Activated CD8-positive, alpha-beta memory T cell treated with anti-CD3 and anti-CD28 coated beads, Interleukin-2, amount 50 U/mL, for 4 hours (primary cell): ENCODE measurements at places on chromosomes 1 and 21.

DNA sequence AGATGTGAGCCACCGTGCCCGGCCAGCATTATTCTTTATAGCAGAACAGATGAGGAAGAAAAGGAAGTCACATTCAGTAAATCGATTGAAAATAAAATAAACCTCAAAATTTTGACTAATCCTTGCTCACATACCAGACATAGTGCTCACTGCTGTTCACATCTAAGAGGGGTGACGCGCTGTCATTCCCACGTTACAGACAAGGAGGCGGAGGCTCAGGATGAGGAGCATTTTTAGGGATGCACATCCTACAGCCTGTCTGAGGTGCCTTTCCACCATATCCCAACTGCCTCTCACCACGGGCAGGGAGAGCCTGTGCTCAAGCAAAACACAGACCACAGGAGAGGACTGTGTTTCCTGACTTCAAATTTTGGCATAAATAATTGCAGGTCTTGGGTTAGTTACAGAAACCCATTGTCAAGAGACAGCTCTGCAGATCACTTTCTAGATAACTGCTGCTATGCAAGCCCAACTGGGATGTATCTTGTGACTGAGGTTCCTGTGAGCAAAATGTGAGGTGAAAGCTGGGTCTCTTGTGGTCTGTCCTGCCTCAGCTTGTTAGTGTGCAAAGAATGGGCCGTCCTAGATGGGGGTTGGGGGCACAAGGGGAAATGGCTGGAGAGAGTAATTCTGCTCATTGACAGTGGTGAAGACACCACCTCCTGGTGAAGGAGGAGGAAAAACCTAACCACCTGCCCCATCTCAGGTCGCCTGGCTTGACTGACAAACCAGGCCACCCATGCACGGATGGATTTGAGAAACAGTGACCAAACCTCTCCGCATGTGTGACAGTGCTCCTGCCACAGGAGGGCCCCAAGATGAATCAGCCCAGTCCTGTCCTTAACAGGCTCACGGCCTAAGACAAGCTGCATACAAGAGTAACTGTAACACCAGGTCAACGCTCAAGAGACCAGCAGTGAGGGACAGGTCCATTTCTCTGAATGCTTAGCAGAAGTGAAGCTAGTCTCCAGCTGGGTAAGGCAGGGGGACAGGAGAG lies 8.2 kb downstream of the TNN start:
- no peak for DNase-seq

DNA sequence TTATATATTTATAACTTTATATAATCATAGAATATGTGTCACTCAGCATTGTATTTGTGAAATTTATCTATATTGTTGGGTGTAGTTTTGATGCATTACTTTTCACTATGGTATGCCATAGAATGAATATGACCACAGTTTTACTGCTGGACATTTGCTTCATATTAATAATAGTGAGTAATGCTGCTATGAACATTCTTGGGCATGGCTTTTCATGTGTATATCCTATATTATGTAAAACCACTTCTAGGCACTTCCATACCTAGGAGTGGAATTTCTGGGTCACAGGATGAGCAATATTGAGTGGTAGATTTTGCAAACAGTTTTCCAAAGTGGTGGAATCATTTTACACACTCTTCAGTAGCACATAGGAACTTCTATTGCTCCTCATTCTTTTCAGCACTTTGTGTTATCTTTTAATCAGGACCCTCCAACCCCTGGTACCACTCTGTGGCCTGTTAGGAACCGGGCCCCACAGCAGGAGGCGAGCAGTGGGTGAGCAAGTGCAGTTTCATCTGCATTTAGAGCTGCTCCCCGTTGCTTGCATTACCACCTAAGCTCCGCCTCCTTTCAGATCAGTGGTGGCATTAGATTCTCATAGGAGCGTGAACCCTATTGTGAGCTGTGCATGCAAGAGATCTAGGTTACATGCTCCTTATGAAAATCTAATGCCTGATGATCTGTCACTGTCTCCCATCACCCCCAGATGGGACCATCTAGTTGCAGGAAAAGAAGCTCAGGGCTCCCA lies 56.0 kb upstream of the CNIH3 start:
- DNase-seq, result no peak

- DNase-seq, result no peak
Measured at GRCh38 chr1:236013330-236013729, 51.6 kb downstream of the NID1 start.

- DNase-seq, result no peak
Measured at GRCh38 chr1:56000424-56000823, 578.9 kb downstream of the PLPP3 start.

DNA sequence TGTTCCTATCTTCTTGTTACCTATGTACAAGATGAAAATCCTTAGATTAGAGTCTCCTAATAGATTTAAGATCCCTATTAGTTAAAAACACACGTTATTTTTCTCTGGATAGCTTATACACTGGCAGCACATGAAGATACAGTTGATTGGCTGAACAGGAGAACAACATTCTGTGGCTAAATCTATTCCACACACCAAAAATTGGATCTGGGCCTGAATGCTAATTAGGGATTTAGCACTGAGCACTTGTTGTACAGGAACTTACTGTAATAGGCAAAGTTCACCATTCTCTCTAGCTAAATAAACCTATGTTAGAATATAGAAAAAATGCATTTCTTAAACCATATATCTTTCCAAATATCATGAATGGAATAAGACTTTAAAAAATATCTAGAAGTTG lies 117.1 kb upstream of the PTGFR start:
- no peak for DNase-seq

- no peak for DNase-seq
Measured at GRCh38 chr1:54417123-54417522, 10.9 kb upstream of the SSBP3 start.

DNA sequence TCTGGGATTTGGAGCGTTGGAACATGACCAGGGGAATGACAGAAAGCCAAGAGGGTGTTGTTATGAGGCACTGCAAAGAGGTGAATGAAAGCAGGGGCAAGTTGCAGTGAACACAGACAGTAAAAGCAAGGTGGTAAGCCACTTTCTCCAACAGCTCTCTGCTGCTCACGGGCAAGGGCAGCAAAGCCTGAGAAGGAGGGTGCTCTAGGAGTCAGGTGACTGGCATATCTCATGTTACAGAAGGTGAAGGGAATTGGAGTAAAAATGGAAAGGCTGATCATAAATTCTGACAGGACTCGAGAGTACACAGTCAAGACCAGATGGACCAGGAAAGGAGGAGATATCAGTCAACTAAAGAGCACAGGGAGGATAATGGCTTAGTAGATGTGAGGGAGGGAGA lies 14.5 kb downstream of the VAV3 start:
- no peak for DNase-seq
